ENCODE measurements at places on chromosomes 3 and 15. TPM values are rescaled to one million over a fixed set of nuclear protein-coding genes. Genes with fewer than 3 reads are reported as not detected.

DNA sequence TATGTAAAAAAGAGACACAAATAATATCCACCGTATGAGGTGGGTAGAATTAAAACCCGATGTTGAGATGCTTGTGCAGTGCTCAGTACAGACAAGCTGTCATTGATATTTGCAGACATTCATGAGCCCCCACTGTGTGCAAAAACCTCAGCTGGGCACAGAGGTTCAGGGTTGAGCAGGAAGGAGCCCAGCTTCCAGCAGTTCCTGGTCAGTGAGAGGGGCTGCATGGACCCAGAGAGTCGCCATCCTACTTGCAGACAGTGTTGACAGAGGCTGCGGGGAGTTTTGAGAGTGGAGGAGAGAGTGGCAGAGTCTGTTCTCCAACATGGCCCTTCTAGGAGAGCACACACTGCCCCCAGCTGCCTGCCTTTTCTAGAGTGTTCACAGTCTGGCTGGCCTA lies 6.1 kb upstream of the LTF start:
- no peak overlapping the region for H3K4me3 ChIP-seq
- no peak overlapping the region for H3K27ac ChIP-seq
- no peaks in the 10 kb centered on the region for H3K4me1 ChIP-seq
- peaks cover 33% of the 10 kb centered on the region for H3K27me3 ChIP-seq

- H3K4me1 ChIP-seq, result no peaks in the 10 kb centered on the region
- no peaks in the 10 kb centered on the region for H3K27me3 ChIP-seq
- no peak for DNase-seq
- no peak overlapping the region for H3K27ac ChIP-seq
- no peak overlapping the region for H3K4me3 ChIP-seq
These were observed 10.7 kb downstream of the TADA3 start for GRCh38 chr3:9781551-9781950.

DNA sequence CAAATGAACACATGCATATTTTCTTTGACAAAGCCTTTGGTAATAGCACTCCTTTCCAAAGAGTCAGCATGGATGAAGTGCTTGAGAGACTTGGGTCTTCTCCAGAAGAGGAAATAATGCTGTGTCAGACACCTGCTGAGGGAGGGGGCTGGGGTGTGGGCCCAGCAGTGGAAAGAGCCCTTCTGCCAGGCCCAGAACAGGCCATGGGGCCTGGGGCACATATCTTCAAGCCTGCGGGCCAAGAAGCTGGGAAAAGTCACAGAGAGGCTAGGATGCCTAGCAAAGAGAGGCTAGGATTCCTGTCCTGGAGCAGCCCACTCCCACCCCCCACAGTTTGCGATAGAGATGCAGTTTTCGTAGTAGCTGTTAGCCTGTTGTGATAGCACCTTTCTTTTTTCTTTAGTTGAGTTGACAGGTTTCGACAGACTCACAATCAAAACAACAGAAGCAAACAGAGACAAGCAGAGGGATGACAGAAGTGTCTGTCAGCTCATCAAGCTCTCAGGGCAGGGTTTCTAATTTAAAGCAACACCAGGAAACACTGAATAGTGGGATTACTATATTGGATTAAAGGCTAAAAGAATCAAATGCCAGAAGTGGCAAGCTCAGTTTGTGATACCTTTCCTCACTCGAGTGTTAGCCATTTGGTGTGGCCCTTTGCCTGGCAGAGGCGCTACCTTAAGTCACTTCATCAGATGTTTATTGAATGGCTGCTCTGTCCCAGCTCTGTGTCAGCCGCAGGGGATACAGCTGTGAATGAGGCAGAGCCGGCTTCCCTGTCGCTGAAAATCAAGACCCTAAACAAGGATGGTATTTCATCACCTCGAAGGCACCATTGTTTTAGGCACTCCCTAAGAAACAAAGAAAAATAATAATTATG lies 19.0 kb downstream of the CMTM7 start:
- H3K27me3 ChIP-seq, result no peaks in the 10 kb centered on the region
- peaks cover 18% of the 10 kb centered on the region for H3K4me1 ChIP-seq
- peaks cover 7% of the 10 kb centered on the region for H3K36me3 ChIP-seq
- no peak for DNase-seq

GRCh38 chr3:126475413-126476114 lies at the start of gene ZXDC:
Gene ZXDC, minus strand, starts transcription at chr3:126475891. Its CDS starts 26 bp downstream, at chr3:126475865.
- peak within 1 kb of the TSS; percentile 96 for H3K27ac ChIP-seq
- peak; percentile 97 for DNase-seq
- H3K36me3 ChIP-seq, result peaks cover 16% of the 10 kb centered on the region
- H3K4me3 ChIP-seq, result peak within 1 kb of the TSS; percentile 97
- peaks cover 33% of the 10 kb centered on the region for H3K4me1 ChIP-seq

- H3K4me3 ChIP-seq, result no peak overlapping the region
- H3K36me3 ChIP-seq, result no peaks in the 10 kb centered on the region
- H3K27me3 ChIP-seq, result no peaks in the 10 kb centered on the region
- DNase-seq, result no peak
- H3K4me1 ChIP-seq, result no peaks in the 10 kb centered on the region
These were observed 122.6 kb downstream of the CADM2 start for GRCh38 chr3:85081191-85081906.

DNA sequence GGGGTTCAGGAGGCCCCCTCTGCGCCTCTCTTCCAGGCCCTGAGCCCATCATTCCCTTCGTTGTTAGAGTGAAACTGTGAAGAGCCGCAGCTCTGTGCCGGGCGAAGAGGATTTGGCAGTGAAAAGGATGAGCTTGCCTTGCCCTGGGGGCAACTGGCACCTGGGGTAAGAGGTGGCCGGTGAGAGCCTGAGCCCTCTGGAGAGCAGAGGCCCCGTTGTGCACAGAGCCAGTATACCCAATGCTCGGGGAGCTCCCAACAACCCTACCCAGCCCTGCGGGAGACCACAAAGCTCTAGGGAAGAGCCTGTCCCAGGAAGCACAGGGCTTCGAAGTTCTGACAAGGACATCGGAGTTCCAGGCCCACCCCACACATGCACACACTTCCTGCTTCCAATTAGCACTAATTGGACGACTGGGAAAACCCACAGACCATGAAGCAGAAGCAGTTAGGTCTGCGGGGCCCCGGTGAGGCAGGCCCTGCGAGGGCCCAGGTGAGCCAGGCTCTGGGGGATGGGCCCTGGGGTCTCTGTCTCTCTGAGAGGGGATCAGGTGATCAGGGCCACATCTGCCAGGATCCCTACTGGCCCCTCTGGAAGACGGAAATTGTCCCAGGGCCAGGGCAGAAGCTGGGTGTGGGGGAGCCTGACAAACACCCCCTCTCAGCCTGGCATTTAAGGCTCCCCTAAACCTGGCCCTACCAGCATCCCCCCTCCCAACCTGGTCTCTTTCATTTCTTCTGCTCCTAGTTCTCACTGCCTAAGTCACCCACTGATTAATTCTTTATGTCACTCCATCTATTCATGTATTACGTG lies 27.9 kb upstream of the SFMBT1 start:
- H3K4me1 ChIP-seq, result peaks cover 7% of the 10 kb centered on the region
- no peak for DNase-seq
- peaks cover 7% of the 10 kb centered on the region for H3K27me3 ChIP-seq
- no peaks in the 10 kb centered on the region for H3K36me3 ChIP-seq

GRCh38 chr15:91625506-91625905 lies 228.0 kb upstream of the SLCO3A1 start:
- H3K27ac ChIP-seq, result no peak overlapping the region
- H3K4me1 ChIP-seq, result peaks cover 24% of the 10 kb centered on the region
- H3K36me3 ChIP-seq, result no peaks in the 10 kb centered on the region
- no peak for DNase-seq

DNA sequence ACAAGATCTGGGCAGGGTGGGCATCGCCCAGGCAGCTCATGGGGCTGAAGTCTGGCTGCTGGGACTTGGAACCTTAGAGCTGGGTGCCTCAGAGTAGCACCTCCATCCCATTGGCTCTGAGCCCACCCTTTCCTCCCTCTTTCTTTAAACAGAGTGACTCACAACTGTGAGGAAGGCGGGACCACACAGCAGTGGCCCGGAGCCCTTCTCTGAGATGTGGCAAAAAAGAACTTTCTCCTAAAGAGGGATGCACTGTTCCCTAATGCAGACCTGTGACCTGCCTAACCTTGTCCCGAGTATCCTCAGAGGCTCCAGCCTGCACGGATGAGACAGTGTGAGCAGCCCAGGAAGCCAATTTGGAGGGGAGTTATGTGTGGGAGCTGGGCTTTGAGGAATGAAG lies 23.6 kb downstream of the PRR20G start:
- H3K27ac ChIP-seq, result no peak overlapping the region
- no peaks in the 10 kb centered on the region for H3K36me3 ChIP-seq
- no peaks in the 10 kb centered on the region for H3K4me1 ChIP-seq
- peaks cover 29% of the 10 kb centered on the region for H3K27me3 ChIP-seq
- DNase-seq, result no peak
- H3K4me3 ChIP-seq, result no peak overlapping the region

DNA sequence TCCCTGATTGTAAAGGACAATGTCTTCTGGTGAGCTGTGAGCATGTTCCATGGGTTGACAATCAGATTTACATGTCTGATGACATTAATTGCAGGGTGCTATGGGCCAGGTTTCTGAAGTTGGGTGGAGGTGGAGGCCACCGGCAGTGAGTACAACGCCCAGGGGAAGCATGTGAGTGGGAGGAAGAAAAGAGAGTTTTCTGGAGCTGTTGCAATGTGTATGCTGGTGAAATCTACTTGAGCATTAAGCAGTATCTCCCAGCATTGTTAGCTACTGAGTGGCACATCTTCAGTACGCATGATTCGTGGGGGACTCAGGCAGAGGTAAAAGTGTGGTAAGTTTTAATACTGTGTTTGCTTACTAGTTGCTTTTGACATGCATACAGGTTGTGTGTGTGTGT lies 26.6 kb downstream of the TMEM45A start:
- DNase-seq, result no peak
- H3K4me1 ChIP-seq, result no peaks in the 10 kb centered on the region
- H3K27ac ChIP-seq, result no peak overlapping the region
- peaks cover 14% of the 10 kb centered on the region for H3K36me3 ChIP-seq
- no peak overlapping the region for H3K4me3 ChIP-seq

DNA sequence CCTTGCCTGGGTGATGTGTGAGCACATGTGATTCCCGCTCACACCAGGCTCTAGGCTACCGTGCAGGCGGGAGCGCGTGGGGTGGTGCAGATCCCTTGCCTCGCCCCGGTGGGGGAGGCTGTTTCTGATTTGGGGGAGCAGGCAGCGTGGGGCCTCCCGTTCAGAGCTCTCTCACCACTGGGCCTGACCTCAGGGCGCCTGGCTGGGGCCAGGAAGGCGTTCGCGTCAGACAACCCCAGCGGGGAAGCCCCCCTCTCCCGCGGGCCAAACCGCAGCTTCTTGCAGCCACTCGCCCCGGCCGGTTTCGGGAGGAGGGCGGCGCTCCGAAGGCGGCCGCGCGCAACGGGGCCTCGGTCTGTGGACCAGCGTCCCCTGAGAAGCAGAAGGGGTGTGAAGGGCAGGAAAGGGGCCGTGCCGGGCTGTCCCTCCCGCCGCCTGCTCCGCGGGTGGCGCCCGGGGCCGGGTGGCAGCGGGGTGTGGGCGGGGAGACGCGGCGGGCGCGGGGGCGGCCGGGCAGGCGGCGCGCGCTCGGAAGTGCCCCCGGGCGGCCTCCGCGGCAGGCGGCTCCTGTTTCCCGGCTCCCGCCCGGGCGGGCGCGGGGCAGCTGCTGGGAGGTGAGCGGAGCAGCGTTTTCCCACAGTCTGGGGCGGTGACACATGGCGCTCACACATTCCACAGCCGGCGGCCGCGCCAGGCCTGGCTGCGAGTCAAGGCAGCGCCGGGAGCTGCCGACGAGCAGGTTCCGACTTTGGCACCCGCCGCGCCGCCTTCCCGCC lies 65.1 kb upstream of the HES1 start:
- peaks cover 2% of the 10 kb centered on the region for H3K27me3 ChIP-seq
- H3K36me3 ChIP-seq, result peaks cover 7% of the 10 kb centered on the region
- DNase-seq, result peak; percentile 84
- peak overlapping the region; percentile 84 for H3K4me3 ChIP-seq
- no peak overlapping the region for H3K27ac ChIP-seq
- H3K4me1 ChIP-seq, result peaks cover 22% of the 10 kb centered on the region

- H3K36me3 ChIP-seq, result peaks cover 20% of the 10 kb centered on the region
- H3K27ac ChIP-seq, result no peak overlapping the region
- no peak for DNase-seq
- no peaks in the 10 kb centered on the region for H3K27me3 ChIP-seq
- H3K4me3 ChIP-seq, result no peak overlapping the region
These were observed 97.5 kb downstream of the HERC1 start for GRCh38 chr15:63736287-63736686.

- DNase-seq, result no peak
- H3K27ac ChIP-seq, result no peak overlapping the region
- H3K4me1 ChIP-seq, result no peaks in the 10 kb centered on the region
- H3K4me3 ChIP-seq, result no peak overlapping the region
These were observed 53.7 kb upstream of the ZNF280D start for GRCh38 chr15:56786966-56787365.

DNA sequence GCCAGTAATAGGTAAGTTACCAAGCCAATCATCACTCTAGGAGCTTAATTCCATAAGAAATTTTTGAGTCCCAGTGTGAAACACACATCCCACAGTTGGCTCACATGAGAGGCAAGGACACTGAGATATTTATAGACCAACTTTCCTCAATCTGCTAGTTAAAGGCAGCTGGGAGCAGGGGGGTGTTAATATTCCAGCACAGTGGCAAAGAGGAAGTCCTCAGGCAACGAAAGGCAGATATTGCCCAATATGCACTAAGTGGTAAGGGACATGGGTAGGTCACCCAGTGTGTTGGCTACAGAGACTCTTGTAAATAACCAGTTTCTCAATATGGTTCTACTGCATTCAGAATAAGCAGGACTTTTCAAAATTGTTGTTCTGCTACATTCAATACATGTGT lies 61.0 kb downstream of the TOP2B start:
- no peaks in the 10 kb centered on the region for H3K4me1 ChIP-seq
- H3K27me3 ChIP-seq, result no peaks in the 10 kb centered on the region
- no peak for DNase-seq
- peaks cover 53% of the 10 kb centered on the region for H3K36me3 ChIP-seq
- H3K4me3 ChIP-seq, result no peak overlapping the region

- no peaks in the 10 kb centered on the region for H3K27me3 ChIP-seq
- H3K27ac ChIP-seq, result no peak overlapping the region
- H3K4me1 ChIP-seq, result no peaks in the 10 kb centered on the region
- H3K36me3 ChIP-seq, result peaks cover 12% of the 10 kb centered on the region
These were observed 28.1 kb upstream of the CTDSPL start for GRCh38 chr3:37833302-37834186.

The C3orf18 gene
- total RNA-seq, result 1.9 TPM

The GPR149 gene
- 0.14 TPM for total RNA-seq

The GUCA1C gene
- total RNA-seq, result not detected

The RTF1 gene
- 54.4 TPM for total RNA-seq

The MOBP gene
- not detected for total RNA-seq

The A4GNT gene
- 0.34 TPM for total RNA-seq

The PCOLCE2 gene
- 1.0 TPM for total RNA-seq

The CKMT1A gene
- 37.3 TPM for total RNA-seq

The RARRES1 gene
- total RNA-seq, result 57.7 TPM

Measured in type B pancreatic cell (in vitro differentiated cells).